ENCODE measurements at places on chromosomes 3 and 15. TPM values are rescaled to one million over a fixed set of nuclear protein-coding genes. Genes with fewer than 3 reads are reported as not detected.

Gene BSN
- 0.78 TPM for total RNA-seq

Gene SKOR1
- 2.2 TPM for total RNA-seq

Gene SCN11A
- not detected for total RNA-seq

Gene RAP2B
- 13.4 TPM for total RNA-seq

Gene CCR8
- total RNA-seq: not detected

Gene WDR49
- total RNA-seq: 1.6 TPM

Gene DLL4
- 3.8 TPM for total RNA-seq

Gene PPARG
- 3.9 TPM for total RNA-seq

Gene DUOXA1
- total RNA-seq: not detected

Gene SNX33
- total RNA-seq: 51.5 TPM

Gene HRH1
- 7.4 TPM for total RNA-seq

Gene LXN
- 5.4 TPM for total RNA-seq

Gene KPNA4
- 69.5 TPM for total RNA-seq

Gene ZNF80
- total RNA-seq: not detected

Gene USF3
- total RNA-seq: 27.9 TPM

Gene IL20RB
- total RNA-seq: 0.62 TPM

Gene THRB
- 61.9 TPM for total RNA-seq

Gene TRIM59
- total RNA-seq: 2.3 TPM

Gene IGF2BP2
- total RNA-seq: 13.5 TPM

Gene DENND4A
- 20.3 TPM for total RNA-seq

Gene GUCA1C
- total RNA-seq: not detected

Gene CPNE9
- total RNA-seq: not detected

Gene PLS1
- 5.7 TPM for total RNA-seq

Gene CLSTN2
- 6.6 TPM for total RNA-seq

Gene RCCD1
- 7.6 TPM for total RNA-seq

Gene SH2D7
- not detected for total RNA-seq

Gene HTR3E
- total RNA-seq: not detected

Gene DET1
- 5.9 TPM for total RNA-seq

Gene CTXN2
- total RNA-seq: not detected

Gene SLC35G2
- total RNA-seq: 5.5 TPM

Gene FANCD2
- 5.7 TPM for total RNA-seq

Gene MCTP2
- total RNA-seq: 10.3 TPM

Gene ACOX2
- 19.7 TPM for total RNA-seq

Gene GLDN
- total RNA-seq: 3.9 TPM

Gene LDHAL6B
- not detected for total RNA-seq

Gene SNTN
- not detected for total RNA-seq

Gene CEP97
- 7.8 TPM for total RNA-seq

Gene KLF15
- 95.4 TPM for total RNA-seq

Gene GPR27
- 2.1 TPM for total RNA-seq

Gene ROBO1
- total RNA-seq: 15.3 TPM

Gene MYZAP
- 13.6 TPM for total RNA-seq

Gene GRIP2
- total RNA-seq: 1.0 TPM

Gene SMCO1
- total RNA-seq: not detected

Gene PAK6
- total RNA-seq: 0.94 TPM

Gene MYH15
- not detected for total RNA-seq
